ENCODE measurements at places on chromosomes 7 and 10. TPM values are rescaled to one million over a fixed set of nuclear protein-coding genes. Genes with fewer than 3 reads are reported as not detected.

Gene CPN1
- polyA plus RNA-seq: not detected

Gene C1GALT1
- 7.9 TPM for polyA plus RNA-seq

Gene OPALIN
- not detected for polyA plus RNA-seq

Gene PFKP
- polyA plus RNA-seq: 138 TPM

Gene DNAJC1
- 33.2 TPM for polyA plus RNA-seq

Gene GPNMB
- polyA plus RNA-seq: 66.8 TPM

Gene USP54
- 13.7 TPM for polyA plus RNA-seq

Gene OR9A4
- not detected for polyA plus RNA-seq

Gene NEUROG3
- polyA plus RNA-seq: not detected

Gene GPR22
- not detected for polyA plus RNA-seq

Gene SLC18A3
- polyA plus RNA-seq: not detected

Gene SRGN
- polyA plus RNA-seq: 127 TPM

Gene FAM24A
- not detected for polyA plus RNA-seq

Gene GPAM
- 4.5 TPM for polyA plus RNA-seq

Gene SLC26A5
- polyA plus RNA-seq: not detected

GRCh38 chr7:133513608-133514007 is 260.7 kb downstream of the EXOC4 start:
- peak; percentile 15 for DNase-seq

DNA sequence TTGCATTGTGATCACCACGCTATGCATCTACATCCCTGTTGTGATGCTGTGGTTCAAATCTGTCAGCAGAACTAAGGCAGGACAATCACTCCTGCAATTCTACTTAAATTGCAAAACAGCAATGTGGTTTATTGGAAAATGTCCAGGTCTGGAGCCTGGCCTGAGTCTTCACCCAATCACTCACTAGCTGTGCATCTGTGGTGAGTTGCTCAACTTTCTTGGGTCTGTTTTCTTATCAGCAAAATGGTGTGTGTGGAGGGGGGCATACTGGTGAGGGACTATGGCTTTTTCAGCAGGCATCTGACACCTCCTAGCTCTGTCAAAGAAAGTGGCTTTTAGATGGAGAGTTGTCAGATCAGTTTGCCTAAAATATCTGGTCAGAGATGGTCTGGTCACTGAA is 108.3 kb upstream of the FEZF1 start:
- no peak for DNase-seq

DNA sequence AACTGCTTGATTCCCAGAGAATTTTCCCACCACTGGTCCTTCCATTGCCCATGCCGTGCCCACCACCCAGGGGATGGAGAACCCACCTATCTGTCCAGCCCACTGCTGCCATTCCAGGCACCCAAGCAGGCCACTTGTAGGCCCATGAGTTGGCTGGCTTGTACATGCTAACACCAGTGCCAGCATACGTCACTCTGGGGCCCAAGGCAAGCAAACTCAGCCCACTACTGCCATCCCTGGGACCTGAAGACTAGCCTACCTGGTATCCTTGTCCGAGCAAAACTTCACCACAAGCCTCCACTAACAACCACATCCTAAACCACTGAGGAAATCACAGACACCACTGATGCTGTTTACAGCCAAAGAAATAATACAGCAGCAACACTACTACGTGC is 44.7 kb upstream of the CDK6 start:
- DNase-seq: no peak

DNA sequence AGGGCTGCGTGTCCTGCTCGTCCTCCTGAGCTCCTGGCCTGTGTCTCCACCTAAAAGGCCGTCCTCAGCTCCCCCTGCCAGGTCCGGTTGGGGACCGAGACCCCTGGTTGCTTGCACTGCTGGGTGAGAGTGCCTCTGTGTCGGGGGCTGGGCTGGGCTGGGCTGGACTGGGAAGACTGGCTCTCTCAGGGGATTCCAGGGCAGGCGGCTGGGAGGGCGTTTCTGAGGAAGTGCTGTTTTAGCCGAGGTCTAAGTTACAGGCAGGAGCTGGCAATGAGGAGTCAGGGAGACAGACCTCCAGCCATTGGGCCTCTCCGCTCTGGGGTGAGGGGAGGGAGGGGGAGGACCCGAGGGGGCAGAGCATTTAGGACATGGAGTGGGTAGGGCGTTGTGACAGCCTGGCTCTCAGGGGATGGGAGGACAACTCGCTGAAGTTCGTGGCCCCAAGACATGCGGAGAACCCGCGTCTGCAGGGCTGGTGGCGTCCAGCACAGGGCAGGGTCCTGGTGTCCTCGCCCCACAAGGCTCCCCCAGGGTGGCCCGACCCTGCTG is 20.9 kb downstream of the FOXK1 start:
- DNase-seq: no peak

DNA sequence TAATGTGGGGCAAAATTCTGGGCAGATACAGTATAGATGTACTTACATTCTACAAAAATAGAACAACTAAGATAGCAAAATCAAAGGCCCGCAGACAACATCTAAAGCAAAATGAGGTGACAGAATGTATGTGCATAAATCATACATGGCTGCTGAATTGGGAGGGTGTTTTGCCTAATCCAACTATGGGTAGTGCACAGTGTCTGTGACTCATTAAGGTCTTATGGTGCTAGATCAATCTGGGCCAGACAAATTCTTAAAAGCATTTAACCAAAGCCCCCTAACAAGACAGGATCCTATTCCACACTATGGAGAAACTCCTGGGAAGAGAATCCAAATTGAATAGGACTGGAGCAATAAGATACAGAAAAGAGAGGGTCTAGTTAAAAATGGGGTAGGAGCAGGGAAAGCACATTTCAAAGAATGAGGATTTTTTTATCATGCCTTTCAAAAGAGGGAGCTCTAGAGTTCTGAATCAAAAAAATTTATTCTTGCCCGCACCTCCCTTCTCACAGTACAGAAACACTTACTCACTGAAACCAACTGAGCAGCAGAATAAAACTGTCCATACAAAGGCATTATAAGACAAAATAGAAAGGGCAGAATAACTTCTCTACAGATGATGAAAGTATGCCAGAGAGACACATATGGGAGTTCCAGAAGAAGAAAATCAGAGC is 181.3 kb downstream of the RNLS start:
- DNase-seq: no peak

- DNase-seq: no peak
These were observed 56.5 kb downstream of the CCDC71L start for GRCh38 chr7:106604303-106604924.

DNA sequence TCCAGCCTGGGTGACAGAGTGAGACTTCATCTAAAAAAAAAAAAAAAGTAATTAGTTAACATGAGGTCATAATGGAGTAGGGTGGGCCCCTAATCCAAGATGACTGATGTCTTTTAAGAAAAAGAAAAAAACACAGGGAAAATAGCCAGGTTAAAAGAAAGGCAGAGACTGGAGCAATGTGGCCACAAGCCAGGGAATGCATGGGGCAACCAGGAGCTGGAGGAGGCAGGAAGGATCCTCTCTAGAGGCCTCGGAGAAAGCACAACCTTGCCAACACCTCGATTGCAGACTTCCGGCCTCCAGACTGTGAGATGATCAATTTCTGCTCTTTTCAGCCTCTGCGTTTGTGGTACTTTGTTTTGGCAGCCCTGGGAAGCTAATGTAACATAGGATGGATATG is 121.5 kb downstream of the ITIH5 start:
- no peak for DNase-seq

DNA sequence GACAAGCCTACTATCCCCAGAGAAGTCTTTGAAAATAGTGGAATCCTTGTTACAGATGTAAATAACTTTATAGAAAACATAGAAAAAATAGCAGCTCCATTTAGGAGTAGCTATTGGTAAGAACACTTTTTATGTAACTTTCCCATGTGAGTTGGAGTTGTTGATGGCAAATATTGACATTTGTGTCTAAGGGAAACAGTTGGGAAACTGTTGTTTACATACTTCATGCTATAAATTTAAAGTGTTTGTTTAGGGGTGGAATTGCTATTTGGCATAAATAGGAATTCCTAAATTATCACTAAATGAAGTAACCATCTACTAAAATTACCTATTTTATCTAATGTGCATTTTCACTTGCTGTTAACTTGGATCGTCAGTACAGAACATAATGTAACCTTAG is 50.7 kb downstream of the GDI2 start:
- DNase-seq: no peak

- DNase-seq: no peak
These were observed 32.5 kb upstream of the DOCK1 start for GRCh38 chr10:126872768-126873167.

- peak; percentile 65 for DNase-seq
These were observed 26.6 kb downstream of the RPP38 start for GRCh38 chr10:15123749-15124184.

DNA sequence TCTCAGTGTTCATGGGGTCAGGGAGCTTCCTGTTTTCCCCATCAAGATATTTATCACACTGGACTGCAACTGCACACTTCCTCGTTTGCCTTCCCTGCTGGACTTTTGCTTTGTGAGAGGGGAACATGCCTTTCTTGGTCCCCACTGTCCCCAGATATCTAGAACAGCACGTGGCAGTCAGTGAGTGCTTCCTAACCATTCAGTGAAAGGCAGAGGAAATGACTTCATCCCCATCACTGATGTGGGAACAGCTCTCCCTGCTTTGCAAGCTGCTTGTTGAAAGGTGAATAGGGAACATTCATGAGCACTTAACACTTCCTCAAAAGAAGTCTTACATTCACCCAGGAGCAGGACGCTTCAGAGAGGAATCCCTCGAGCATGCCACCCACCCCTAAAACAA is 135.4 kb downstream of the MYOF start:
- DNase-seq: no peak

- no peak for DNase-seq
These were observed 15.4 kb upstream of the PCLO start for GRCh38 chr7:83178066-83178465.

DNA sequence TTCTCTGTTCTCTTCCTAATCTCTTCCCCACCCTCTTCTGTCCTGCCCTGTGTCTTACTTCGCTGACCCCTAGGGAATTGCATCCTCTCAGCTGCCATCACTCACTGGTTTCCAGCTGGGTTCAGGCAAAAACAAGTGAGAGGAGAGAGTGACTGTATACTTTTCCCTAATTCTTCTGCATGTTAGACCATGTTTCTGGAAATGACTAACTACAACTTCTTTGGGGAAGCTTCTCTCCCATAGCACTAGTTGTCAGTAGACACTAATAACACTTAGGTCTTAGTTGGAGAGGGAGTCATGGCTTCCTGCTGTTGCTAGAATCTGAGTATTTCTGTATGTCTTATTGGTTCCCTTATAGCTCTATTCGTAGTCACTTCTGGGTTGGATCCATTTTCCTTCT is 299.0 kb upstream of the FZD1 start:
- DNase-seq: no peak

- no peak for DNase-seq
These were observed 180.7 kb upstream of the SHH start for GRCh38 chr7:155992974-155993373.

GRCh38 chr7:122762071-122762470 is 59.3 kb upstream of the RNF148 start:
- no peak for DNase-seq

GRCh38 chr7:90655566-90655965 is 59.4 kb downstream of the CDK14 start:
- DNase-seq: peak; percentile 72

GRCh38 chr10:128078136-128078969 is 47.9 kb downstream of the MKI67 start:
- no peak for DNase-seq

- DNase-seq: no peak
These were observed 174.2 kb downstream of the PTEN start for GRCh38 chr10:88037623-88038022.

DNA sequence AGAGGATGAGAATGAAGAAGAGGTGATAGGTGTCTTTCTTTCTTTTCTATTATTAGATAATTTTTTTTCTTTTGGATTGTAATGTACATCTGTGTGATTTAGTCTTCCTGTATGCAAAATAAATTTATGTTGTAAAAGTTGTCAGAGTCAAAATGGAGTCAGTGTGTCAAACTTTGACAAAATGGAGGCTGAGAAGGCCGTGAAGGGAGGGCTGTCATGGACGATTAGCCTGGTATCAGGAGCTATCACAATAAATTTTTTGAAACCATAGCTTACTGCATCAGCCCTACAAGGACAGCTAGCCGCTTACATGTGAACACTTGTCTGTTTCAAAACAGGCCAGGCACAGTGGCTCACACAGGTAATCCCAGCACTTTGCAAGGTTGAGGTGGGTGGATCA is 67.6 kb downstream of the EXOC6 start:
- DNase-seq: no peak

DNA sequence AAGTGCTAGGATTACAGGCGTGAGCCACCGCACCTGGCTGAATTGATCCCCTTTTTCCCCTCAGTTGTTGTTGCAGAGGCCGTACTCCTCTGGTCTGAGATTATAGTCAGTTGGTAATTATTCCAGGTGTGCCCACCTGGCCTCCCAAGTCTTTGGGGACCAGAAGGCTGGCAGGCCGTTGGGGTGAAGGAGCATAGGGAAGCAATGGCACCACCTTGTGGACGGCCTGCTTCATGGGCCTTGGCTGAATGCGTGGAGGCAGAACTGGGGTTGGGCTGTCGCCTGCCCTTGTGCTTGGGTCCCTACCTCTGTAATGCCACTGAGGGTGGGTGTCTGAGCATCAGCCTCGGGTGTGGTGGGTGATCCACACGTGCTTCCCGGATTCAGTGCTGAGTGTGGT is 125.7 kb downstream of the RGS10 start:
- no peak for DNase-seq
